Left kidney (tissue), 8 donors: ENCODE measurements at places on chromosomes 3 and 15. TPM values are rescaled to one million over a fixed set of nuclear protein-coding genes. Genes with fewer than 3 reads are reported as not detected.

- DNase-seq, result no peak
Measured at GRCh38 chr15:39820050-39820602, 37.5 kb upstream of the FSIP1 start.

DNA sequence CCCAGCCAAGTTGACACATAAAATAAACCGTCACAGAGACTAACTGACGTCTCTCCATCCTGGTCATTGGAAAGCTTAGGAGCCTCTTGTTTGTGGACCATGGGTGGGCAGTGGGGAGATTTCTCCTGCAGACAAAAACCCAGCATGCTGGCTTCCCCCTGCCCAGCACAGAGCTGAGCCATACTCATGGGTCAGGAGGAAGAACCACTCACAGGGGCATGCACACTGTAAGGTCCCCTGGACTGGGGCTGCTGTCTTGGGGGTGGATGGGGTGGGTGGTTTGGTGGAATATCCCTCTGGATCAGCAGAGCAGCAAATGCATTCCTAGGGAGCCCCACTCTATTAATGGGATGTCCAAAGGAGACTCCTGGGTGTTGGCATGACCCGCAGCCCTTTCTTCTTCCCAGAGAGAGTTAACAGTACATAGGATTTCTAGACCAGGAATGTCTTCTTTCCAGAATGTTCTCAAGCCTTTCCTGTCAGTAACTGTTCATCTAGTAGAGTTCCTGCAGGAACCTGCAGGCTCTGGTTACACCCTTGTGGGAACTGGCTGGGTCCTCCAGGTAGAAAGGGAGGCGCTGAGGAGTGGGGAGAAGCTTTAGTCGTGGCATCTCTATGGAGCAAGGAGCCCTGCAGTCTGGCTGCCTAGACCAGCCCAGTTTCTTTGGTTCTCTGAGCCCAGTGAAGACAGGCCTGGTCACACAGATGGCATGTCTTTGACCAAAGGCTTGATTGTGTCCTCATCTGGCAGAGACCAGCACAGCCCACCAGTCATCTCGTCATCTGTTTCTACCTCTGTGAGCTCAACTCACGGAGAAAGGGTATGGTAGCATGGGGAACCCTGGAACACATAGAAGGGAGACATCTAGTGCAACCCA, 73.4 kb upstream of the PRR23C start:
- DNase-seq, result no peak

DNA sequence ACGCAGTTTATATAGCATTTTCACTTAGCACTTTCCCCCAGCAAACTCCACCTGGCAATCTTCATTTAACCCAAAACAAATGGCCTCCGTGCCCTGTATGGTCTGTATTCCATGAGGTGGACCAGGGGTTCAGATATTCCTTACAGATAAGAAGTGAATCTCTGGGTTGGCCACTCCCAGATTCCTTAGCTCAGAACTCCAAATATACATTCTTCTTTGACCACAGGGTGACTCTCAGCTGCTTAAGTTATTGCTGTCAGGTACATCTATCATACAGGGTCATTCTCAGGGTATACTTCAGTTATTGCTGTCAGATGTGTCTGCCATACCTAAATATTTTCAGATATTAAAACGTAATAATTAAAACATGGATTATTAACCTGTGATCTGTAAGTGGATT, 229.8 kb downstream of the TBL1XR1 start:
- no peak for DNase-seq

DNA sequence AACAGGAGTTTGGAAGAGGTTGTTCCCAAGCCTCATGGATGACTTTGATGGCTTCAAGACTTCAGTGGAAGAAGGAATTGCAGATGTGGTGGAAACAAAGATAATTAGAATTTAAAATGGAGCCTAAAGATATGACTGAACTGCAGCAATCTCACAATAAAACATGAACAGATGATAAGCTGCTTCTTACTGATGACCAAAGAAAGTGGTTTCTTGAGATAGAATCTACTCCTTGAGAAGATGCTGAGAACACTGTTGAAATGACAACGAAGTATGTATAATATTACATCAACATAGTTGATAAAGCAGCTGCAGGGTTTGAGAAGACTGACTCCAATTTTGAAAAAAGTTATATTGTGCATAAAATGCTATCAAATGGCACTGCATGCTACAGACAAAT, 21.2 kb downstream of the MYO9A start:
- no peak for DNase-seq

ROPN1B gene
- polyA plus RNA-seq, result 1.6 TPM
